ENCODE measurements at places on chromosomes 6 and 20. TPM values are rescaled to one million over a fixed set of nuclear protein-coding genes. Genes with fewer than 3 reads are reported as not detected.

DNA sequence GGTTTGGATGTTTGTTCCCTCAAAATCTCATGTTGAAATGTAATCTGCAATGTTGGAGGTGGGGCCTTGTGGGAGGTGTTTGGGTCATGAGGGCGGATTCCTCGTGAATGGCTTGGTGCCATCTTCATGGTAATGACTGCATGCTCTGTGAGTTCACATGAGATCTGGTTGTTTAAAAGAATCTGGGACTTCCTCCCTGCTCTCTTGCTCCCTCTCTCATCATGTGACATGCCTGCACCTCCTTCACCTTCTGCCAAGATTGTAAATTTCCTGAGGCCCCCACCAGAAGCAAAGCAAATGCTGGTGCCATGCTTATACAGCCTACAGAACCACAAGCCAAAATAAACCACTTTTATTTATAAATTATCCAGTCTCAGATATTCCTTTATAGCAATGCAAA lies 250.3 kb upstream of the PLN start:
- no peak for DNase-seq

DNA sequence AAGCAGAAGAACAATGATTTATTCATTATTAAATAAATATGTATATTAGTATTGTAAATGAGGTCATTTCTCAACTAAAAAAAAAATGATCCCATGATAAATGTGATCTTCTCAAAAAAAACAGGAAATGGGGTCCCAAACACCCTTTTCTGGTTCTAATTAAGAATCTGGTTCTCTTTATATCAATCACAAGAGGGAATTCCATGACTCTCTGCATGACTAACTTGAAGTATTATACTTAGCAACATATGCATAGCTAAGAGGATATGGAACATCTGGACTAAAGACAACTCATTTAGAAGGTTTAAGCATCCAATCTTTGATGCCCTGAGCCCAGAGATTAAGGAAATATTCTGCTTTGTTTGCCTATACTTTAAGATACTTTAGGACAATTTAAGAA lies 89.7 kb upstream of the EMILIN3 start:
- DNase-seq: no peak

- no peak for DNase-seq
These were observed 165.7 kb upstream of the AFDN start for GRCh38 chr6:167660944-167661551.

- DNase-seq: no peak
These were observed 19.7 kb downstream of the ETV7 start for GRCh38 chr6:36367743-36368142.

DNA sequence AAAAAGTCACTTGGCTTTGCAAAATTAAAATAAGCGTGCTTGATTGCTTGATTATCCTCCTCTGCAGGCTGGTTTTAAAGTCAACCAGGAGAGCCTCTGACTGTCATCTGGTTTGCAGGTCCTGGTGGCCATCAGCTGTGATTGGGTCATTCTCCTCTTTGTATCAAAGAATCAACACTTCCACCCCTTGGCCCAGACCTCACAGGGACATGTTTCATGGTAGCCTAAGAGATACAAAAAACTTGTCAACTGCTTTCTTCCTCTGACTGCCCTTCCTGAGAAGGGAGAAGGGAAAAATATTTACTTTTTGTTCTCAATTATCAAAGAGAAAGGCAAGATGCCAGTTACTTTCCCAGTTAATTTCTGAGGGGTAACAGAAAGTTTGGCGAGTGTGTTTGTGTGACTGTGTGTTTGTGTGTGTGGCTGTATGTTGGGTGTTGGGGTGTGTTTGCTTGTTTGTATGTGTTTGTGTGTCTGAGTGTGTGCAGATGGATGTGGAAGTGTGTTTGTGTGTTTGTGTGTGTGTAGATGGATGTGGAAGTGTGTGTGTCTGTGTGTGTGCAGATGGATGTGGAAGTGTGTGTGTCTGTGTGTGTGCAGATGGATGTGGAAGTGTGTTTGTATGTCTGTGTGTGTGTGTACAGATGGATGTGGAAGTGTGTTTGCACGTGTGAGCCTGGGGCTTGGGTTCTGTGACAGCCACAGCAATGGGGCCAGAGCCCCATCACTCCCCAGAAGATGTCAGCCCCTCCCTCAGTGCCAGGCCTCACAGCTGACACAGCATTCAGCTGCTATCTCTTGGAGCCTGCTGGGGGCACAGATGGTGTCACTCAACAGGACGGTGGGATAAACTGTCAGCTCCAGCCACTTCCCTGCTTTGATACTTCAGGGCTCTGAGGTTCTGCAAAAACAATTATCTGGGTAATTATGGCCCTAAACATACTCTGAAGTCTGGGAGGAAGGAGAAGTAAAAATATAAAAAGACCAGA lies 98.6 kb upstream of the RNF24 start:
- no peak for DNase-seq

DNA sequence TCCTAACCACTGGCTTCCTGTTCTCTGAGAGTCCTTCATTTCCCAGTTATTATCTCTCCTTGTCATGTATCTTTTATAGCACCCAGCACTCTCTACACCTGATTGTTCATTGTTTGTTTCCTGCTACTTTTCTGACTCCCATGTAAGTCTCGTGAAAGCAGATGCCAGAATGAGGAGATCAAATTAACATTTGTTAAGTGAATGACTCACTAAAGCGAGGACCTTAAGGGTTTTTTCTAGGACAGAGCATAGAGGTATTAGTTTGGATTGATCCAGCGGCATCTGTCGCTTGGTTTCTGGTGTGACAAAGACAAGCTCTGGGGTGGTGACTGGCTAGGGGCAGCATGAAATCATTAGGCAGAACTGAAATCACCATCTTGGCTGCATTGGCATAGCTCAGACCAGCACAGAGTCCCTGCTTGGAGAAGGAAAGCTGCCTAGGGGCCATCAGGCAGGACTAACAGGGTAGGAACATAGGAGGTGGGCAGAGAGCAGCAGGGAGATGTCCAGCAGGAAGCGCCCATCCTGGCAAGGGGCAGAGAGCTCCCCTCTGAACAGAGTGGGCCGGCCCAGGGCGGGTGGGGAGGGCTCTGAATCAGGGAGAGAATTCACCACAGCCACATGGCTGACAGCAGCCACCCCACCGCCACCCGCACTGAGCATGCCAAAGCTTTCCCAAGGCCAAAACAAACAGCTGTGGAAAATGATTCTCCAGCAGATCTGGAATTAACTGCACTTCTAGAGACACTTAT lies 97.1 kb upstream of the CEP85L start:
- peak; percentile 20 for DNase-seq

GRCh38 chr6:51414361-51414760 lies 595.7 kb downstream of the TFAP2B start:
- DNase-seq: no peak

- DNase-seq: no peak
These were observed 15.2 kb downstream of the RSPH4A start for GRCh38 chr6:116631379-116631990.

DNA sequence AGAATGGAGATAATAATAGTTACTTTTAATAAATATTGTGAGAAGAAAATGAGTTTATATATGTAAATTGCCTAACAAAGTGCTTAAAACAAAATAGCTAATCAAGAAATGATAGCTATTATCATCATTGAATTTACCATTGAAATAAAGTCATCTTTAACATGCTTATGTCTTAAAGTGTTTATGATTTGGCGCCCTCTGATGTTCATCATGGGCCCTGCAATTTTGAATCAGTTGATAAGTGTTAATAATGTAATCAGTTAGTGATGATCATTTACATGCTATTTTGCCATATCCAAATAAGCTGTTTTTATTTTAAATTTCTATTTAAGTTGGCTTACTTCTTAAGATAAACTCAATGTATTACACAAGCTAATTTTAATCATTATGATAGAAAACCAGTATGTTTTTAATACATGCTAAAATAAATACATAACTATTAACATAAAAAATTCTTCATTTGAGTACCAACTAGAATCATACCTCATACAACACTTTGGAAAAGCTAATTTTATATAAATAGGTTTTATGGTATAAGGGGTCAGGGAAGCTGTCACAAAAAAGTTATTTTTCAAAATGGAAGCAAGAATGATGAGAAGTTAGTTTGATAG lies 39.2 kb upstream of the TPD52L1 start:
- DNase-seq: peak; percentile 27

DNA sequence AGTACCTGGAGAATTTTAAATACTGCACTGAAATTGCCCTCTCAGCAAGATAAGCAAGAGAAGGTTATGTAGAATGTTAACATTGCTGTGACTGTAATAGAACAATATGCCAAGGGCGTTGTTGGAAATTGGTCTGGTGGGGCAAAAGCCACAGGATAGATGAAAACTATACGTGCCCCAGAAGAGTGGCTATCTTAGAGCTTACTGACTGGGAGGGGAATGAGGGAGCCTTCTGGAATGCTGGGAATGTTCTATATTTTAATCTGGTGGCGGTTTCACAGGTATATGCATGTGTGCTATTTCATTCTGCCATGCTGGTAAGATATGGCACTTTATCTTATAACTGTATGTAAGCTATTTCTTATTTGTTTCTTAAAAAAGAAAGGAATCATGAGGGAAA lies 35.2 kb upstream of the YWHAB start:
- DNase-seq: no peak

DNA sequence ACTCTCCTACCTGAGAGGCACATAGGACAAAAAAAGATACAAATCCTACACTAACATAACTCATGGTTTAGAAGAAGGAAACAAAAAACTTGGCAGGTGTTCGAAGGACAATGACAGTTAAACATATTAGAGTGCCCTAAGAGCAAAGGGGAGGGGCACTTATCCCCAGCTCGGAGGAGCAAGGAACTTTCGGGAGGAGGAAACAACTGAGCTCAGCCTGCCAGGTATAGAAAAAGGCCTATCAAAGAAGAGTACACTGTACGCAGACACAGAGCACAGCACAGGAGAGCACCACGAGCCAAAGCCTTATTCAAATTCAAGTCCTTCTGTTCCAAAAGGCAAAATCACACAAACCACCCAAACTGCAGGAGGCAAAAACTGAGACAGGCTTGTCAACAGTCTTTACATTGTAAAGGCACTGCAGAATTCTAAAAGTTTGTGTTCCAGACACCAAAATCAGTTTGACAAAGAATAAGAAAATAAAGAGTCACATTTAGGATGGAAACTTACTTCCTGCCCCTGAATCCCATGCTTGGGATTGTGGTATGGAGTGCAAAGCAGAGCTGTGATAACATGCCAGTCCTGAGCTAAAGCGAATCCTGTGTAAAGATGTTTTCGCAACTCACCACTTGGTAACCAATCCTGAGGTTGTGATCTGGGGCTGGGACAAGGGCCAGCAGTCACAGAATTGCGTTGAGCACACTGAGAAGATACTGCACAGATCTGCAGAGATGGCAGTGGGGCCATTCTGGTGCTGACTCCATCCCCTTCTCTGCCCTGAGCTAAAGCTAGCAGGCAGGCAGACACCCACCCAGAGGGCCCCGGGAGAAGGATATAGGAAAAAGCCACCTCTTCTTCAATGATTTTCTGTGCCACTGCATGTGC lies 108.6 kb downstream of the CHD6 start:
- no peak for DNase-seq

GRCh38 chr6:68757821-68758220 lies 122.7 kb downstream of the ADGRB3 start:
- DNase-seq: no peak

GRCh38 chr20:61742097-61742825 lies 323.4 kb downstream of the TAF4 start:
- no peak for DNase-seq

DNA sequence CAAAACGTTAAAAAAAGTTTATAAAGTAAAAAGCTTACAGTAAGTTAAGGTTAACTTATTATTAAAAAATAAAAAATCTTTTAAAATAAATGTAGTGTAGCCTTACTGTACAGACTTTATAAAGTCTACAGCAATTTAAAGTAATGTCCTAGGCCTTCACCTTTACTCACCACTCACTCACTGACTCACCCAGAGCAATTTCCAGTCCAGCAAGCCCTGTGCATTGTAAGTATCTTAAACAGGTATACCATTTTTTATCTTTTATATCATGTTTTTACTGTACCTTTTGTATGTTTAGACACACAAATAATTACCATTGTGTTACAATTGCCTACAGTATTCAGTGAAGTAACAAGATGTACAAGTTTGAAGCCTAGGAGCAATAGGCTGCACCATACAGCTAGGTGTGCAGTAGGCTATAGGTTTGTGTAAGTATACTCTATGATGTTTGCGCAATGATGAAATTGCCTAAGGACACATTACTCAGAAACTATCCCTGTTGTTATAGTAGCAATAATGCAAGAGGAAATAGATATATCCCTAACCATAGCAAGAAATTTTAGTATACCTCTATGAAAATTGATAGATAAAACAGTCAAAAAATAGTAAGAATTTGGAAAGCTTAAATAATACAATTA lies 39.5 kb downstream of the FBXO5 start:
- no peak for DNase-seq

GRCh38 chr20:25160897-25161296 lies 34.6 kb upstream of the ENTPD6 start:
- DNase-seq: no peak

GRCh38 chr6:50143011-50143719 lies 93.4 kb upstream of the DEFB112 start:
- DNase-seq: no peak

GRCh38 chr6:34236443-34237315 lies at the start of gene HMGA1:
HMGA1 (plus strand) TSS chr6:34236873; CDS start chr6:34240781, 3,908 bp downstream.
- peak; percentile 84 for DNase-seq

DNA sequence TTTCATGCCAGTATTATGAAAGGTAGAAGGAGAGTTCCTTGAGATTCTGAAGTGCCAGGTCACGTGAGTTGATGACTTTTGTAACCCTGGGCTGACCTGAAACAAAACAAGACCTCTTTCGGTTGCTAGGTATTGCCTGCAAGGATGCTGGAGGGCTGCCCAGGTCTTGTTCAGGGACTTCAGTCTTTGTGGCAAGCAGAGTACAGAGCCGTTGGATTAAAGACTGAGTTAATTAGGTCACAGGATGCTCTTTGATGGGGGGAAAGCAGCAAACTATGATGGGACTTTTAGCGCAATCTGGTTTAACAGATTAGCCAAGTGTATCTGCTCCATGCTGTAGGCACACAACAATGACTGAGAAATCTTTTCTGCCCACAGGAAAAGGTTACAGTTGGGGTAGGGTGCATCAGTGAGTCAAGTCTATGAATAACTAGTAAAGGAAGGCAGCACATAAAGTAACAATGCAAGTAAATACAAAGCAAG lies 12.8 kb upstream of the ELOVL5 start:
- peak; percentile 54 for DNase-seq

- DNase-seq: no peak
These were observed 46.3 kb upstream of the ENTPD6 start for GRCh38 chr20:25148982-25149846.

- DNase-seq: no peak
These were observed 17.3 kb upstream of the KIAA1586 start for GRCh38 chr6:57029213-57029612.

Gene TFAP2D
- not detected for total RNA-seq

Gene FOXQ1
- 3.2 TPM for total RNA-seq

Gene EGFL8
- total RNA-seq: 4.5 TPM

Gene EEF1A2
- 1.1 TPM for total RNA-seq

Gene BPHL
- total RNA-seq: 10.2 TPM

Gene CNKSR3
- total RNA-seq: 19.1 TPM

Gene ARG1
- not detected for total RNA-seq

Gene KIF25
- not detected for total RNA-seq

Gene ATAT1
- 8.9 TPM for total RNA-seq

Gene TNF
- 0.12 TPM for total RNA-seq

Data from HFFc6 (cell line).